ENCODE measurements at places on chromosomes 13 and 19. TPM values are rescaled to one million over a fixed set of nuclear protein-coding genes. Genes with fewer than 3 reads are reported as not detected.

Gene CGB8
- 1.2 TPM for total RNA-seq

Gene ADAT3
- 10.3 TPM for total RNA-seq

Gene CYP4F12
- not detected for total RNA-seq

- no peak for DNase-seq
These were observed 102.3 kb downstream of the GPC6 start for GRCh38 chr13:93328943-93329342.

GRCh38 chr13:98324105-98324504 is 147.0 kb upstream of the RNF113B start:
- no peak for DNase-seq

GRCh38 chr13:35499676-35500075 is 23.2 kb upstream of the MAB21L1 start:
- DNase-seq: no peak
